ENCODE measurements at places on chromosomes 13 and 19.

- no peak for DNase-seq
Observed at GRCh38 chr13:52835071-52835839, 13.2 kb downstream of the PCDH8 start.

DNA sequence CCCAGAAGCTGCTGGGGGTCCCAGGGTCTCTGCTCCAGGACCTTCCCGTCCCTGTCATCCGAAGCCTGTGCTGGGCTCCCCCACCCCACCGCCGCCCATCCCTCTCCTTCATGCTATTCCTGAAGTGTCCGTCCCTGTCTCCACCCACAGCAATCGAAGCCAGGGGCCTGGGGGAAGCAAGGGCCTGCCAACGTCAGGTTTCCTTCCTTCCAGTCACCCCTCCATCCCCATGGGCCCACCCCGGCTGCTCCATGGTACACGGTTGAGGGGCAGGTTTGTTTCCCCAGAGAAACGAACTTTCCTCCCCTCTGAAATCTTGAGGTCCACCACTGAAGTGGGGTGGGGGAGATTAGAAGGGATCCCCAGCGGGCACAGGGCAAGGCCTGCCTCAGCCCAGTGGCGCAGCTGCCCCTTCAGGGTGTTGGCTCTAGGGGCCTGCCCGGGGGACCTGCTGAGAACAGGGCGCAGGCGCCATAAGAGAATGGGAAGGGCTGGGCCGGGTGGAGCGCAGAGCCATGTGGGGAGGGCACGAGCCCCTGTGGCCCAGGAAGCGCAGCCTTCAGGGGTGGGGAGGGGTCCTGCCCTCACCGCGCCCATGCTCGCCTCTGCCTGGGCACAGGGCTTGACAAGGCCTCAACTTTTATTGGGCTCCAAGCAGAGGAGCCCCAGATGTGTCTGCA lies 16.1 kb downstream of the CEBPG start:
- peak; percentile 43 for DNase-seq

GRCh38 chr13:99995589-99996380 lies 14.2 kb downstream of the ZIC2 start:
- no peak for DNase-seq

GRCh38 chr19:23993440-23993839 lies 78.8 kb downstream of the ZNF726 start:
- no peak for DNase-seq

DNA sequence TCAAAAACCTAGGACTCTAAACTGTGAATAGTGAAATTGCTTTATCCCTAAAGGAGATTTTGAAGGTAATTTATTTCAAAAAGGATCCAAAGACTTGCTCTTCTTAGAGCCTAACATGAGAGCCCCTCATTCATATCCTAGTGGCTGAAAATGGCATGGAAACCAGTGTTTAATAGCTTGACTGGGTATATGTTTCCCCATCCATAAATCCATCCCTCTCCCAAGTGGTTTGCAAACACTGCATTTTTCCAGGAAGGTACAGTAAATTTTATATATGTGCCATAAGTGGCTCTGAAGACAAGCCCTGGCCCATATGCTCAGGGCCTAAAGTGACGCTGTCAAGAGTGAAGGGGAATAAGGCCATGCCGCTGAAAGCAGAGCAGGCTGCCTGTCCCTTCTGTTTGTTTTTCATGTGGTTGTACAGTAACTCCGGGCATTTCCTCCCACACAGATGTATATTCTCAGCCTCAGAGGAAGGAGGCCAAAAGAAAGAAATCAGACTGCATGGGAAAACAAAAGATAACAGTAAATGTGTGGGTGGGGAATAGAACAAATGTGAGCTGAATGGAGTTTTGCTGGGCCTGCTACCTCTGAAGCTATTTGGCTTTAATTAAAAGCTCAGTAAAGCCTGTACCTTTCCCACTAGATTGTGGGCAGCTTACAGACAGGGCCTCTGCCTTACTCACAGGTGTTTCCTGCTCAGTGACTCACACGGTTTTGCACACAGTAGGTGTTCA lies 181.9 kb downstream of the PCDH9 start:
- DNase-seq, result no peak

DNA sequence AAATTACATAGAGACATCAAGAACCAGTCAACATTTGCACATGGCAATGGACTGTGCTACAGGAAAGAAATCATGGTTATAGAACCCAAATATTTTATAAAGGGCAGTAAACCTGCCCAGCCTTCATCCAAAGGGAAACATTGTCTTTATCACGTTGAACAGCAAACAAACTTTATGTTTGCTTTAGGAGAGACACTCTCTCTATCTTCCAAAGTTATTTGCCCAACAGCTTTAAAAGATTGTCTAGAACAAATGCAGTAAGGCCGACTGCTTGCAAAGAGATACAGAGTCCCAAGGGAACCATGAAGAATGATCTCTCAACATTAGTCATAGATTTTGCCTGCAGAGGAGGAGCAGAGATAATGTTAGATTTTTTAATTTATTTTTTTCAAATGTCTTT lies 1323.5 kb upstream of the SLC10A2 start:
- DNase-seq, result no peak

GRCh38 chr13:25977216-25977615 lies 74.6 kb downstream of the SHISA2 start:
- DNase-seq, result no peak

DNA sequence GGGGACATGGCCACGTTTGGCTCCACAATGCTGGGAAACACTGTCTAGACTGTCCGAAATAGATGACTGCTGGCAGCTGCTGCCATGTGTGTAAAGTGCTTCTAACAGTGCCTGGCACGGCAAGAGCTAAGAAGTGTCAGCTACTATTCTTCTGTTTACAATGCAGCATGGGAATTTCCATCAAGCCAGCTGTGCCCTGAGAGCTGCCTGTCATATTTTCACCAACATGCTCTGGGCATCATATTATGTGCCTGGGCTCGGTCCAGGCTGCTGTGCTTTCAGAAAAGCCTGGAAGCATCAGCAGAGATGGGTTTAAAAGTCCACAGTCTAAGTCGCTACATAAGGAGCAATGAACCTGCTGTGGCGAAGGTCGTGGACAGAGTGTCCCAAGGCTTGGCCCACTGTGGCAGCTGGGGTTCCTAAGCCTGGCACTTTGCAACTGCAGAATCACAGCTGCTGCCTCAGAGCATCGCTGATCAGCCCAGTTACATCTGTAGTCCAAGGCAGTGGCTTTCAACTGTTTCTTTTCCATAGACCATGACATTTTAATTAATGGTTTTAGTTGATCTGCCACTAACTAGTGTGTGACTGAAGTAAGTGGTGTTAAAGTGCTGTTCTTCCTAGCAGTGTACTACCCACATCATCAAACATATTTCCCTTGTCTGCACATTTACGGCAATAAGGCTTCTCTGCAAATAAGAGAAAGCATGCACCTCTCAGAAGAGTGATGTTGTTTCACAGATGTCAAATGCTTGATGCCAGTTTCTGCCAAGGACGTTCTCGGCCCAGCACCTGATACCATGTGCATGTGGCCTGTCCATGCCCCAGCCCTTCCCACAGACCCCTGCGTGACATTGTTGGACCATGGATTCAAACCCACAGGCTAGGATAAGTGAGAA lies 95.7 kb upstream of the C1QTNF9B start:
- peak; percentile 96 for DNase-seq

GRCh38 chr19:42122691-42123607 lies 9.3 kb downstream of the POU2F2 start:
- DNase-seq, result no peak

GRCh38 chr13:105847527-105848291 lies 687.8 kb downstream of the EFNB2 start:
- no peak for DNase-seq

GRCh38 chr19:34692549-34692948 lies 15.1 kb downstream of the ZNF302 start:
- no peak for DNase-seq

- DNase-seq, result peak; percentile 17
Observed at GRCh38 chr13:24050292-24050711, 110.2 kb upstream of the SPATA13 start.

DNA sequence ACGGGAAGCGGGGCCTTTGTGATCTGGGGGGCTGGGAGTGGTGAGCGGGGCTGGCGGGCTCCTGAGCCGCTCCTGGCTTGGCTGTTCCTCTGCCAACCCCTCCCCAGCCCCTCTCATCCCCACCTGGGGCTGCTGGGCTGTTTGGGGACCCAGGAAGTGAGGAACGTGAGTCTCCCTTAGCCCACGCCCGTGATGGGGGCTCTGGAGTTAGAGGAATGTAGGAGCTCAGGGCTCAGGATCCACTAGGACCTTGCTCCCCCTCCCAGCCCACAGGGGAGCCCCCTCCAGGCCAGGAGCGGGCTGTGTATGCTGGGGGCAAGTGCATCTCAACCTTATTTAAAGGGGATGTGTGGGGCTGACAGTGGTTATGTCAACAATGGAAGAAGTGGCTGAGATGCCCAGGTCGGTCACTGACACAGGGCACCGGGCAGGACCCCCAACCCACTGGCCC lies 134.1 kb downstream of the URI1 start:
- DNase-seq, result no peak

GRCh38 chr13:85521657-85522056 lies 277.6 kb downstream of the SLITRK6 start:
- no peak for DNase-seq

DNA sequence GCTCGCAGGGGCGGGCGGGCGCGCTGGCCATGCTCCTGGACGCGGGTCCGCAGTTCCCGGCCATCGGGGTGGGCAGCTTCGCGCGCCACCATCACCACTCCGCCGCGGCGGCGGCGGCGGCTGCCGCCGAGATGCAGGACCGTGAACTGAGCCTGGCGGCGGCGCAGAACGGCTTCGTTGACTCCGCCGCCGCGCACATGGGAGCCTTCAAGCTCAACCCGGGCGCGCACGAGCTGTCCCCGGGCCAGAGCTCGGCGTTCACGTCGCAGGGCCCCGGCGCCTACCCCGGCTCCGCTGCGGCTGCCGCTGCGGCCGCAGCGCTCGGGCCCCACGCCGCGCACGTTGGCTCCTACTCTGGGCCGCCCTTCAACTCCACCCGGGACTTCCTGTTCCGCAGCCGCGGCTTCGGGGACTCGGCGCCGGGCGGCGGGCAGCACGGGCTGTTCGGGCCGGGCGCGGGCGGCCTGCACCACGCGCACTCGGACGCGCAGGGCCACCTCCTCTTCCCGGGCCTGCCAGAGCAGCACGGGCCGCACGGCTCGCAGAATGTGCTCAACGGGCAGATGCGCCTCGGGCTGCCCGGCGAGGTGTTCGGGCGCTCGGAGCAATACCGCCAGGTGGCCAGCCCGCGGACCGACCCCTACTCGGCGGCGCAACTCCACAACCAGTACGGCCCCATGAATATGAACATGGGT lies 599 bp downstream of the ZIC2 start:
- no peak for DNase-seq

DNA sequence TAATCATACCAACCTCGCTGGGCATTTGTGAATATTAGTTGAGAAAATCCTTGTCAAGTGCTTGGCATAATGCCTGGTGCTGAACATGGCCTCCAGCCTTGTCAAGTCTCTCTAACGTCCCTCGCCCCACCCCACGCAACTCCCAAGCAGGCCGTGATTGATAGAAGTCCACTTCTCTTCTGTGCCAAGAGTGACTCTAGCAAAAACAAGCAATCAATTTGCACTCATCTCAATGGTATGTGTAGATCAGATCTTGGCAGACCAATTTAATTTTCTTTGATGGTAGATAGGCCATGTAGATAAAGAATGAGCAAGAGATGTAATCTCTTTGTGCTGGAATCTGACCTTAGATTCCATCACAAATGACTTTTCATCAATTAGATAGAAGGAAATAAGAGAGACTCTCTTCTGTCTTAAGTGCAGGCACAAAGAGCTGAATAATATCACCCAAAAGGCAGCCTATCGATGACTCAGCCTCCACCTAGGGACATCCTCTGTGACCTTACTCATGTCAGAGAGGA lies 31.0 kb upstream of the KATNAL1 start:
- DNase-seq, result no peak

- DNase-seq, result no peak
Observed at GRCh38 chr13:85806553-85807175, 7.4 kb upstream of the SLITRK6 start.

DNA sequence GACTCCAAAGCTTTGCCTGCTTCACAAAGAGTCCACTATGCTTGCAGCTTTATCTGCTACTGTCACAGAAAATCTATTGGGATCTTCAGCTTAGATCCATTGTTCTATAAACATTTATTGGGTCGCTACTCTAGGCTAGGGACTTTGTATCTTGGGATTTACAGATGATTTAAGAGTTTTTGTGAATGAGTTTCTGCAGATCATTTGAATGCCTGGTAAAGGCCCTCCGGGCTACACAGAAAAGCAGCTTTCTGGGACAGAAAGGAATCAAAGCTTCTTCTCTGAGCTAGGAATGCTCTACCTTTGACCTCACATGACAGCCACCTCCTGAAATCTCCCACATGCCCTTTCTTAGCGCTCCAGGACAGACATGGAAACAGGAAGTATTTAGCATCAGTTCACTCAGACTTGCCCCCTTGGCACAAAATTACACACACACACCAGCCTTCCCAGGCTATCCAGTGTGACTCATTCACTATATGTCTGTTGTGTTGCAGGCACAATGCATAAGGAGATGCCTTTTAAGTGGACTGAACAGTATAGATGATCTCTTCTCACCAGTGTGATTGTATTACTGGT lies 492.4 kb downstream of the DACH1 start:
- DNase-seq, result no peak

GRCh38 chr13:104779311-104779993 lies 1713.2 kb upstream of the SLC10A2 start:
- no peak for DNase-seq

- no peak for DNase-seq
Observed at GRCh38 chr13:69418319-69418718, 689.3 kb upstream of the ATXN8OS start.

DNA sequence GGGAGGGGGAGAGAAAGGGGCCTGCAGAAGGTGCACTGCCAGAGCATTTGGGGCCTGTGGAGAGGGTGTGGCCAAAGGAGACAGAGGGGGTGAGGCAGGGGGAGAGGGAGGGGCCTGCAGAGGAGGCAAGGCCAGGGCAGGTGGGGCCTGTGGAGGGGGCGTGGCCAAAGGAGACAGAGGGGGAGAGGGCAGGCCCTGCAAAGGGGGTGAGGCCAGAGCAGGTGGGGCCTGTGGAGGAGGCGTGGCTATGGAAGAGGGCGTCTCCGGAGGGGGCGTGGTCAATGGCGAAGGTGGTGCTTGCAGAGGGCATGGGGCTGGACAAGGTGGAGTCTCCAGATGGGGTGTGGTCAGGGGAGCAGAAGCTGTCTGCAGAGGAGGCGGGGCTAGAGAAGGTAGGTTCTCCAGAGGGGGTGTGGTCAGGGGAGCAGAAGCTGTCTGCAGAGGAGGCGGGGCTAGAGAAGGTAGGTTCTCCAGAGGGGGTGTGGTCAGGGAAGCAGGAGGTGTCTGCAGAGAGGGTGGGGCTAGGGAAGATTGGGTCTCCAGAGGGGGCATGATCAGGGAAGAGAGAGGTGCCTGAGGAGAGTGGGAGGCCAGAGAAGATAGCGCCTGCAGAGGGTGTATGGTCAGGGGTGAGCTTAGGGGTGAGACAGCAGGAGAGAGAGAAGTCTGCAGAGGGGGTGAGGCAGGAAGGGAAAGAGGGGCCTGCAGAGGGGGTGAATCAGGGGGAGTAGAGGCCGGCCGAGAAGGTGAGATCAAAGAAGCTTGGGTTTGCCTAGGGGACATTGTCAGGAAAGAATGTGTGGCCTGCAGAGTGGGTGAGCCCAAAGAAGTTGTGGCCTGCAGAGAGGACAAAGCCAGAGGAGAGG lies 3.4 kb downstream of the PRR36 start:
- DNase-seq, result no peak

All from dorsolateral prefrontal cortex (tissue), 122 donors.